MG63 (cell line): ENCODE measurements at places on chromosomes 7 and 10. TPM values are rescaled to one million over a fixed set of nuclear protein-coding genes. Genes with fewer than 3 reads are reported as not detected.

GRCh38 chr7:29893351-29893965 lies 87.2 kb downstream of the WIPF3 start:
- DNase-seq = no peak

- no peak for DNase-seq
Observed at GRCh38 chr7:19585761-19586160, 123.1 kb downstream of the POLR1F start.

TET1 gene
- 0.39 and 0.82 TPM in 2 replicates for total RNA-seq

WIPF3 gene
- total RNA-seq = not detected in 2 replicates

FBXL13 gene
- total RNA-seq = 0.25 and 1.3 TPM in 2 replicates
